ENCODE measurements at places on chromosomes 16 and 17. TPM values are rescaled to one million over a fixed set of nuclear protein-coding genes. Genes with fewer than 3 reads are reported as not detected.

DNA sequence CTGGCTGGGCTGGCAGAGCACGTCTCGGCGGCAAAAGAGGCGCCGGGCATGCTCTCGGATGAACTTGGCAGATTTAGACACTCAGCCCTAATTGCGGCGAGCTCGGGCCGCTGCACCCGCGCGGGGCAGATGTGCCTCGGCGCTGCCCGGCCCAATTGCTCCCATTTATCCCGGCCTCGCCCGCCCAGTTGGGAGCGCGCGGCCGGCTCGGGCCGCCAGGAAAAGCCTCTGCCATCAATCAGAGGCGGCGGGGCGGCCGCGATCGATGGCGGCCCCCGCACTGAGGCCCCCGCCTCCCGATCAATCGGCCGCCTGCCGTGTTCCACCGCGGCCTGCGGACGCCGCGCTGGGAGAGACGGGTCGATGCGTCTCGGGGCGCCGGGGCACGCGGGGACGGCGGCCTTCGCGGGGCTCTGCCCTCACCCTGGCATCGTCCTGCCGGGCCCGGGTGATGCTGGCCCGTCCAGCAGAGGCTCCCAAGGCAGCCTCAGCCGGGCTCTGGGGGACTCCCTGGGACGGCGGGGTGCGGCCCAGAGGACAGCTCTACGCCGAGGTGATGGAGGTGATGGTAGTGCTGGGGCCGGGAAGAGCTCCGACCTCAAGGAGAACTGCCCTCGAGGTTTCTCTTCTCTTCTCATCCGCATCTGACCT lies 200.9 kb upstream of the N4BP1 start:
- DNase-seq, result no peak

- DNase-seq, result no peak
Measured at GRCh38 chr17:76510831-76511244, 9.6 kb upstream of the RHBDF2 start.

- DNase-seq, result no peak
Measured at GRCh38 chr16:49755313-49755620, 100.6 kb downstream of the ZNF423 start.

DNA sequence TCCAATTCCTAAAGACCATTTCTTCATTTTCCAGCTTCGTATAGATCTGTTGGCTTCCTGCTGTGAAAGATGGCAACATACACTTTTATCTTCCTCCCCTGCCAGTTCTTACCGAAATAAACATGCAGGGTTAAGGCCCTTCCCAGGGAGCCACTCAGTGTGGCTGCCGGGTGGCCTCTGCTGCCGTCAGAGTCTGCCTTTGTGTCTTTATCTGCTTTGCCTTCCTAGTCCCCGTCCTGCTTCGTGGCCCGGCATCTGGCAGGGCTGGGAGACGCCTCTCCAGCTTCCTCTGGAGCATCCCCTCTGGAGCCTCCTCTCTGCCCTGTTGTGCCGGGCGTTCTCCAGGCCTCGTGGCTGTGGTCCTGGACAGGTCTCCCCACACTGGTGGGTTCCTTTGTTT lies 30.3 kb upstream of the CAPN15 start:
- no peak for DNase-seq

- DNase-seq, result peak; percentile 21
Measured at GRCh38 chr17:7932949-7933348, 943 bp downstream of the CNTROB start.

GRCh38 chr17:30534298-30534697 lies 57.1 kb downstream of the GOSR1 start:
- DNase-seq, result no peak

- no peak for DNase-seq
Measured at GRCh38 chr17:21505819-21506815, 130.0 kb downstream of the KCNJ12 start.

GRCh38 chr16:74034862-74035261 lies 261.8 kb upstream of the PSMD7 start:
- DNase-seq, result no peak

GRCh38 chr17:17440938-17441675 lies 35.7 kb upstream of the MED9 start:
- DNase-seq, result no peak

Gene KCNJ12
- total RNA-seq, result not detected

DNA sequence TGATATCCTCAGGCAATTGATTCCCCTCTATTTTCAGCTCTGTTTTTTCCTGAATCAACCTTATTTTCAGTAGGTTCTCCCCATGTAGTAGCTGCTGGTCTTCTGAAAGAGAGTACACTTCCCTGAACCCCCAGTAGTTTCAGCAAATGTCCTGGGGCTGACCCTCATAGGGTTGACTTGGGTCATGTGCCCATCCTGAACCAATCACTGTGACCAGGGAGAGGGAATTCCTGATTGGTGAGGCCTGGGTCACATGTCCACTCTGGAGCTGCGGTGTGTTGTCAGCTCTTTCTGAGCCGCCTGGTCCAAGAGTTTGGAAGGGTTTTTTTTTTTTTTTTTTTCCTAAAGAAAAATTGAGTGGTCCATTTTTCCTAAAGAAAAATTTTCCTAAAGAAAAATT lies 8.3 kb upstream of the ZKSCAN2 start:
- no peak for DNase-seq

- peak; percentile 72 for DNase-seq
Measured at GRCh38 chr17:10616502-10617119, 40.5 kb downstream of the MYH3 start.

DNA sequence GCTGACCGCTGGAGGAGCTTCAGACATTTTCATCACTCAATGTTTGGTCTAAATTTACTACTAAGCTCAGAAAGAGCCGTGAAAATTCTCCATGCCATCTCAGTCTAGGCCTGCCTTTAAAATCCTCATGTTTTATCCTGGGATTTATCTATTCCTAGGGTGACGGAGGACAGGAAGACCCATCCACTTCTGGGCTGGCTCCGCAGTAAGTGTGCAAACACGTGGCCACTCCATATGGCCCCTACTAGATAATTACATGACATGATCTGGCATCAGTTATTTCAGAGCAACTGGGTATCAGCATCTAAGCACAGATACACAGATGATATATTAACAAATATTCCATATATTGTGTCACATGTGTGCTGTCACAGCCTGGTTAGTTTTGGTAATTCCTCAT lies 77.8 kb upstream of the HS3ST4 start:
- DNase-seq, result no peak

DNA sequence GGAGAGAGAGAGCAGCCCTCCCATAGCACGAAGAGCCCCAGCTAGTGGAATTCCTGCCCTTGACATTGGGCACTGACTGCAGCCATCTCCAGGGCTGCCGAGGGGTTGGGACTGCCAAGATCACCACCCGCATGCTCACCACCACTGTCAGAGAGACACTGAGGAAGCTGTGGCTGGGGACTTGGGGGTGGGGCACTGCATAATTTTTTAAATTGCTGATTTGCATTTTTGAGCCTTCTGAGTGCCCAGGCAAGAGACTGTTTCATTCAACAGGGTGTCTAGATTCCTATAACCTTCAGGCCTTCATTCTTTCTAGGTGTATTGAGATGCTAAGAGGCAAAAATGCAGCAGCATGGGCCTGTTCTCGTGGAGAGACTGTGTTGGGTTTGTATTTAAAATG lies 9.0 kb upstream of the EPX start:
- DNase-seq, result no peak

Gene HBQ1
- total RNA-seq, result not detected

- no peak for DNase-seq
Measured at GRCh38 chr17:9299695-9300094, 275.9 kb downstream of the STX8 start.

GRCh38 chr16:78113258-78113657 lies 13.8 kb downstream of the WWOX start:
- no peak for DNase-seq

- DNase-seq, result no peak
Measured at GRCh38 chr17:69492410-69493071, 78.0 kb downstream of the MAP2K6 start.

Gene P2RX1
- not detected for total RNA-seq

DNA sequence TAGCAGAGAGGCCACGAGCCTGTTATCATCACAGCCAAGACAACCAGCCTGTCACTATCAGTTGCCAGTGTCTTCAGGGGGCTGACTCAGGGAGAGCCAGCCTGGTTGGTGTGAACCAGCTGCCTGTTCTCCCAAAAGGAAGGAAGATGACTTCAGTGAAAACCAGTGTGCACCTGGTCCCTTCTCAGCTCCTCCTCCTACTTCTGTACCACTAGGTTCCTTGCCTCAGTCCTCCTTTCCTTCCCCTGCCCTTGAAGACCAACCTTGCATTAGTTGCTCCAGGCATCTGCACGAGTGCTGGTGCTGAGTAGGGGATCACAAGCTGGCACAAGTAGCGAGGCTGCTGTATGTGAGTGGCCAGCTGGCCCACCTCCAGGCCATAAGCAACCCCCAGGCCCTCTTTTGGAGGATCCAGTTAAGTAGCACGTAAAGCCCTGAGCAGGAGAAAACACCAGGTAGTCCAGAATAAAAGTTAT lies 8.5 kb downstream of the TUBG1 start:
- no peak for DNase-seq

DNA sequence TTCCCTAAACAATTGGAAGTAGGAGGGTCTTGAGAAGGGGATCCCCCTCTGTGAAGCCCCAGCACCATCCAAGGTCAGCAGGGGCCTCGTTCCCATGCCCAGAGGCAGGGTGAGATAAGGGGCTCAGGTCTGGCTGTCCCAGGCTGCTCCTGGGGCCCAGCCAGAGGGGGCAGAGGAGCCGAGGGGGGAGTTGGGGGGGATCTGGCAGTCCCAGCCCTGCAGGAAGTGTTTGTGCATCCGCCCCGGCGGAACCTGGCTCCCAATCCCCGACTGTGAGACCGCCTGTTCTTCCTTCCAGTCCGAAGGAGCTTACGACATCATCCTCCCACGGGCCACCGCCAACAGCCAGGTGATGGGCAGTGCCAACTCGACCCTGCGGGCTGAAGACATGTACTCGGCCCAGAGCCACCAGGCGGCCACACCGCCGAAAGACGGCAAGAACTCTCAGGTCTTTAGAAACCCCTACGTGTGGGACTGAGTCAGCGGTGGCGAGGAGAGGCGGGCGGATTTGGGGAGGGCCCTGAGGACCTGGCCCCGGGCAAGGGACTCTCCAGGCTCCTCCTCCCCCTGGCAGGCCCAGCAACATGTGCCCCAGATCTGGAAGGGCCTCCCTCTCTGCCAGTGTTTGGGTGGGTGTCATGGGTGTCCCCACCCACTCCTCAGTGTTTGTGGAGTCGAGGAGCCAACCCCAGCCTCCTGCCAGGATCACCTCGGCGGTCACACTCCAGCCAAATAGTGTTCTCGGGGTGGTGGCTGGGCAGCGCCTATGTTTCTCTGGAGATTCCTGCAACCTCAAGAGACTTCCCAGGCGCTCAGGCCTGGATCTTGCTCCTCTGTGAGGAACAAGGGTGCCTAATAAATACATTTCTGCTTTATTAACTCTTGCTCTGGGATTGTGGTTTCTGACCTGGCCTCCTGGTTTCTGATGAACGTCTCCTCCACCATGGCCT lies 14.9 kb downstream of the GPRC5C start:
- no peak for DNase-seq

DNA sequence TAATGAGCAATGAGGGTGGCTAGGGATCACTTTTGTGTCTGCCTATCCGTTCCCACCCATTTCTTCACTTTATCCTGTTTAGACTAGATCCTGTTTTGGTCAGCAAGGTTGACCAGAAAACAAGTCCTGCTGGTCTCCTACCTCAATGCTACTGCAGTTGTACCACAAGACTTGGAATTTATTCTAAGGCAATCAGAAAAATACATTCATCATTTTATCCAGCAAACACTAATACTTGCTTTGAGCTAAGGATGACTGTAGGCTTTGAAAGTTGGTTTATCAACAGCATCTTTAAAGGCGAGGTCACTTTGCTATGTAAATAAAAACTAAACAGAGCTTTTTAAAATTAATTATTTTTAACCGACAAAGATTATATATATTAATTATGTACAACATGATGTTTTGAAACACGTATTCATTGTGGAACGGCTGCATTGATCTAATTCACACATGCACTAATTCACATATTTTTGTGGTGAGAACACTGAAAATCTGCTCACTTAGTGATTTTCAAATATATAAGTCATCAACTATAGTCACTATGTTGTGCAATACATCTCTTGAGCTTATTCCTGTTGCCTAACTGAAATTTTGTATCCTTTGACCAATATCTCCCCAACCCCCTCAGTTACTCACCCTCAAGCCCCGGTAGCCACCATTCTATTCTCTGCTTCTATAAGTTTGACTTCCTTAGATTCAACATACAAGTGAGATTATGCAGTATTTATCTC lies 125.9 kb upstream of the HS3ST3A1 start:
- DNase-seq, result no peak

- no peak for DNase-seq
Measured at GRCh38 chr17:17144916-17145665, 61.0 kb downstream of the PLD6 start.

Gene AOC3
- 0.79 TPM for total RNA-seq

GRCh38 chr17:49859991-49860953 lies 12.4 kb upstream of the TAC4 start:
- no peak for DNase-seq

Gene HNF1B
- not detected for total RNA-seq

- peak; percentile 16 for DNase-seq
Measured at GRCh38 chr17:20797292-20797691, 217.8 kb downstream of the CDRT15L2 start.

GRCh38 chr17:2050300-2051060 lies 4.4 kb upstream of the HIC1 start:
- peak; percentile 69 for DNase-seq

DNA sequence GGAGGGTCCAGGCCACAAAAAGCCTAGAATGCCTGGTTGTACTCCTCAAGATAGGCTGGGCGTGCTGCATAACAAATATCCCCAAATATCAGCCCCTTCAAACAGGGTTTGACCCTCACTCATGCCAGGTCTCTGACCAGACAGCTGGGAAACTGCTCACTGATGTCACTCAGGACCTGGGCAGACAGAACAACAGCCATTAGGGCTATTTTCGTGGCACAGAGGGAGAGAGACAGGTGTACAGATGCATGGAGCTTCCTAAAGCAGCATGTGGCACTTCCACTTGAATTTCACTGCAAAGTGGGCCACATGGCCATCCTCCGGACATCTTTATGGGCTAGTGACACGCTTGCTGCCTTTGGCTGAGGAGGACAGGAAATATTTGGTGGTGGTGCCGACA lies 73.1 kb downstream of the SREBF1 start:
- DNase-seq, result no peak

- peak; percentile 82 for DNase-seq
Measured at GRCh38 chr17:7383742-7384488, 3.0 kb downstream of the TNK1 start.

GRCh38 chr16:8915722-8916301 lies 33.7 kb downstream of the LITAFD start:
- DNase-seq, result no peak

Data from activated CD4-positive, alpha-beta T cell treated with anti-CD3 and anti-CD28 coated beads, Interleukin-2, amount 10 ng/mL, durations not matched to agents 7 days and 5 days (primary cell).